Gastrocnemius medialis (tissue), 4 donors: ENCODE measurements at places on chromosomes 2 and 18. TPM values are rescaled to one million over a fixed set of nuclear protein-coding genes. Genes with fewer than 3 reads are reported as not detected.

- H3K27me3 ChIP-seq, result no peaks in the 10 kb centered on the region
- no peak overlapping the region for H3K4me3 ChIP-seq
- H3K36me3 ChIP-seq, result no peaks in the 10 kb centered on the region
- H3K4me1 ChIP-seq, result no peaks in the 10 kb centered on the region
- no peak overlapping the region for H3K27ac ChIP-seq
These were observed 25.0 kb upstream of the RNF103 start for GRCh38 chr2:86648681-86649080.

- H3K4me1 ChIP-seq, result no peaks in the 10 kb centered on the region
- no peak overlapping the region for H3K4me3 ChIP-seq
- no peak overlapping the region for H3K27ac ChIP-seq
- H3K36me3 ChIP-seq, result no peaks in the 10 kb centered on the region
These were observed 122.7 kb downstream of the VAPA start for GRCh38 chr18:10036479-10036878.

DNA sequence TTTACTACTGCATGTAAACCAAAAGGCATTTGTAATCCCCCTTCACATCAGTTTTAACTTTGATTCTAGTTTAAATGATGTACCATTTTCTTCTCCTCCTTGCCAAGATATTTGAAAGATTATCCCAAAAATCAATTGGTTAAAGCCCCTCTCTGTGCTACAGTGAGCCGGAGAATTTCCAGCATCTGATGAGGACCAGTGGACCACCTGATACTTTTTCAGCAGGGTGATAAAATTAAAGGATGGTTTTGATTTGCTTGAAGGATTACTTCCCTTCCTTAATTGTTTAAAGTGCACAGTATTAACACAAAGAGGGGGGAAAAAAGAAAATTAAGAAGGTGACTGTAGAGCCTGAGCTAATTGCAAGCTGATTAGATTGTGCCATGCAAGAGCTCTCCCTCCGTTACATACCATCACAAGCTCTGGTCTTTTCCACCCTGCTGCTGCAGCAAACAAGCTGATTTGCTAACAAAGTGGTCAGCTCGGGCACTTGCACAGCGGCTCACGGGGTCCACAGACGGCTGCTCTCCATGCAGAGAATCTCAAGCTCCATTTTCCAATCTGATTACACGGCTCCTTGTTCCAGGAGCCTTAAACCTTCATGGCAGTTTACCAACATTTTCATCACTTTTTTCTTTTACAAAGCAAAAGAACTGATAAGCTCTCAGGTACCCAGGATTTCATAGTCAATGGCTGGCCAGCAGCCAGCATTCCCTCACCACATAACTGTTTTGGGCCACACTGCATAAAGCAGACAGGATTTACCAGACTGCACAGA is 22.1 kb downstream of the FIGN start:
- no peaks in the 10 kb centered on the region for H3K4me1 ChIP-seq
- H3K36me3 ChIP-seq, result no peaks in the 10 kb centered on the region
- no peak overlapping the region for H3K27ac ChIP-seq

ALPG gene
- total RNA-seq, result not detected

- H3K4me1 ChIP-seq, result no peaks in the 10 kb centered on the region
- H3K36me3 ChIP-seq, result no peaks in the 10 kb centered on the region
- no peak overlapping the region for H3K4me3 ChIP-seq
- H3K27ac ChIP-seq, result no peak overlapping the region
- no peaks in the 10 kb centered on the region for H3K27me3 ChIP-seq
These were observed 42.7 kb upstream of the LTBP1 start for GRCh38 chr2:32904074-32904473.

DNA sequence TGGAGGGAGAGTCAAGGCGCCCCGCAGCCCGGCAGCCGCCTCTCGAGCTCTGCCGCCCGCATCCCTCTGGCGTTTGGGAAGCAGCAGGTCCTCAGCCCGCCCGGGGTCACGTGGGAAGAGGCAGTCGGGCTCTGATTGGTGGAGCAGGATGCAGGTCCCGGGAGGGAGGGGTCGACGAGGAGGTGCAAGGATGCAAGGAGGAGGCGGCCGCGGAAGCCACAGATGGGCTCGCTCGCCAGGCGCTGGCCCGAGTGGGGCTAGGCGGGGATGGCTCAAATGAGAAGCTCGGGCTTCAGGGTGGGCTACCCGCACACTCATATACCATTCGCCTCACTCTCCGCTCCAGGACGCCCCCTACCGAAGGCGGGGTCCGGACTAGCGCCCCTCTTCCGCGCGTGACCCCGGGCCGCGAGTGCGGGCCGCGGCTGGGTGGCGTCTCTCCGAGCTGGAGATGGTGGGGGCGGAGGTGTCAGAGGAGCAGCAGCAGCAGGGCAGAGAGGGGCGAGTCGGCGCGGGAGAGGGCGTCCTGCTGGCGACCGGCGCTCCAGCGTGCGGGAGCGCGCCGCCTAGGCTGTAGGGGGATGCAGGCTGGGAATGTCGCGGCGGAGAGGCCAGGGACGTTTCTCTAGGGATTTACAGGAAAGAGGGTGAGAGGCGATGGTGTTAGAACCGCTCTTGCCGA is at the start of gene TMEFF2:
TMEFF2 (minus strand) TSS at position 68 of the 682 bp plus-strand sequence. CDS start 409 bp downstream, outside the sequence.
- peak within 1 kb of the TSS; percentile 67 for H3K4me3 ChIP-seq
- no peak within 1 kb of the TSS for H3K27ac ChIP-seq
- peaks cover 14% of the 10 kb centered on the region for H3K4me1 ChIP-seq
- peak; percentile 16 for DNase-seq

GRCh38 chr2:16756831-16757644 is 91.4 kb upstream of the CYRIA start:
- H3K36me3 ChIP-seq, result no peaks in the 10 kb centered on the region
- DNase-seq, result peak; percentile 54
- no peaks in the 10 kb centered on the region for H3K27me3 ChIP-seq
- H3K27ac ChIP-seq, result no peak overlapping the region

KYNU gene
- 2.0 TPM for total RNA-seq

- no peaks in the 10 kb centered on the region for H3K27me3 ChIP-seq
- H3K4me3 ChIP-seq, result peak overlapping the region; percentile 84
- no peaks in the 10 kb centered on the region for H3K36me3 ChIP-seq
- peak; percentile 26 for DNase-seq
- H3K27ac ChIP-seq, result peak overlapping the region; percentile 93
- H3K4me1 ChIP-seq, result peaks cover 23% of the 10 kb centered on the region
These were observed 945 bp downstream of the HAT1 start for GRCh38 chr2:171923206-171923605.

- no peak overlapping the region for H3K4me3 ChIP-seq
- no peaks in the 10 kb centered on the region for H3K4me1 ChIP-seq
- H3K36me3 ChIP-seq, result no peaks in the 10 kb centered on the region
- DNase-seq, result no peak
- H3K27ac ChIP-seq, result no peak overlapping the region
These were observed 190.3 kb downstream of the RBM43 start for GRCh38 chr2:151071382-151071781.

NOTO gene
- not detected for total RNA-seq

- DNase-seq, result no peak
- peaks cover 33% of the 10 kb centered on the region for H3K4me1 ChIP-seq
- no peaks in the 10 kb centered on the region for H3K36me3 ChIP-seq
These were observed 13.4 kb upstream of the ADGRF3 start for GRCh38 chr2:26359886-26360473.

DNA sequence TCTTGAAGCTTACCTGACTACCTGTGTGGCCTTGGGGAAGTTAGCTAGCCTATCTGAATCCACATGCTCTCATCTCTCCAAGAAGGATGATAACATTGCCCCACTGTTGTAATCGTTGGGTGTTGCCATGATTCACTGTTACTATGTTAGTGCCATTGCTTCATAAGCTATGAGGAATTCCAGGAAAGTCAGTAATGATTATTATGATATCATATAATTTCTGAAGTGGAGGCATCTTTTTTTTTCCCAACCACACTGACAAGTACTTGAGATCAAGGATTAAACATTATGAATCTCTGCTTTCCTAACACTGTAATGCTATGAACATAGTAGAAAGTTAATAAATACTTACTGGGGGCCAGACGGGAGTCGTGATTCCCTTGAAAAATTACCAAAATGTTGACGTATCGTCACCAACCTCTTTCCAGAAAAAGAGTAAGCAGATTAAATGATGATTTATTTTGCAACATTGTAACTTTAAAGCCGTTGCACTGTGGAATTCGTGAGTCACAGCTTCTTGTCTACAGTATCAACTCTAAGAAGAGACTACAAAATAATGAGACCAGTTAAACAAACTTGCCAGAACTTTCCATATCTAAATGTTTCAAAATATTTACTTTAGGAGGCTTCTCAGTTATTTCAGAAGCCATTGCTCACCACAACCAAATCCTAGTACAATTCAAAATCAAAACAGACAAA is 459.9 kb downstream of the PIK3C3 start:
- no peaks in the 10 kb centered on the region for H3K27me3 ChIP-seq
- DNase-seq, result no peak
- H3K27ac ChIP-seq, result no peak overlapping the region
- H3K36me3 ChIP-seq, result no peaks in the 10 kb centered on the region
- no peaks in the 10 kb centered on the region for H3K4me1 ChIP-seq
- H3K4me3 ChIP-seq, result no peak overlapping the region

GRCh38 chr2:16409006-16409390 is 256.6 kb downstream of the CYRIA start:
- no peak for DNase-seq
- no peak overlapping the region for H3K4me3 ChIP-seq
- no peaks in the 10 kb centered on the region for H3K36me3 ChIP-seq

DNA sequence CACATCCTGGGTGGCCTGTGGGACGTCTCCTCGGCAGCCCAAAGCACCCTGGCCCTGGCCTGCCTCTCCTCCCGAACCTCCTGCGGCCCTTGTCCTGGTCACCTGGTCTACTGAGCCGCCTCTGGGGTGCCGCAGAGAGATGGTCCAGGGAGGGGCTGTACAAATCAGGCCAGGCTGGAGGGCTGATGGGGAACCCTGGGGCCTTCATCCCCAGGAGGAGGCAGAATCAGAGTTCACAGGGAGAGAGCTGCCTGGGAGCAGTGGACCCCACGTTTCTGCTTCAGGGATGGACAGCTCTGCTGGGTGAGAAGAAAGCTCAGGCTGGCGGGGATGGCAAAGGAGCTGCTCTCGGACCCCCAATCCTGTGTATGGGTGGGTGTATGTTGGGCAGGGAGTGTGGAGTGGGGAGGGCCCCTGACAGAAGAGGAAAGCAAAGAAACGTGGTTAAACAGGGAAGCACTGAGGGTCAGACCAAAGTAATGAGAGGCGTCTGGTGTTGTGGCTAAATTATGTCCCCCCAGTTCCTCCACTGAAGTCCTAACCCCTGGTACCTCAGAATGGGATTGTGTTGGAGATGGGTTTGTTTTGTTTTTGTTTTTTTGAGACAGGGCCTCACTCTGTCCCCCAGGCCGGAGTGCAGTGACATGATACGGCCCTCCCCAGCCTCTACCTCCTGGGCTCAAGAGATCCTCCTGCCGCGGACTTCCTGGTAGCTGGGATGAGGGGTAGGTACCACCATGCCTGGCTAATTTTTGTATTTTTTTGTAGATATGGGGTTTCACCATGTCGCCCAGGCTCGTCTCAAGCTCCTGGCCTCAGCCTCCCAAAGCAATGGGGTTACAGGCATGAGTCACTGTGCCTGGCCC is 73.4 kb upstream of the SMAD7 start:
- no peaks in the 10 kb centered on the region for H3K4me1 ChIP-seq
- no peaks in the 10 kb centered on the region for H3K27me3 ChIP-seq
- no peak overlapping the region for H3K4me3 ChIP-seq
- no peaks in the 10 kb centered on the region for H3K36me3 ChIP-seq

GRCh38 chr2:1041012-1041805 is 90.6 kb downstream of the SNTG2 start:
- no peak overlapping the region for H3K4me3 ChIP-seq
- no peak overlapping the region for H3K27ac ChIP-seq
- DNase-seq, result no peak
- no peaks in the 10 kb centered on the region for H3K4me1 ChIP-seq
- H3K27me3 ChIP-seq, result no peaks in the 10 kb centered on the region
- no peaks in the 10 kb centered on the region for H3K36me3 ChIP-seq

- no peaks in the 10 kb centered on the region for H3K4me1 ChIP-seq
- DNase-seq, result no peak
- H3K27me3 ChIP-seq, result no peaks in the 10 kb centered on the region
- H3K36me3 ChIP-seq, result no peaks in the 10 kb centered on the region
- no peak overlapping the region for H3K27ac ChIP-seq
- no peak overlapping the region for H3K4me3 ChIP-seq
These were observed 208.9 kb upstream of the CNTNAP5 start for GRCh38 chr2:123816203-123816602.

DNA sequence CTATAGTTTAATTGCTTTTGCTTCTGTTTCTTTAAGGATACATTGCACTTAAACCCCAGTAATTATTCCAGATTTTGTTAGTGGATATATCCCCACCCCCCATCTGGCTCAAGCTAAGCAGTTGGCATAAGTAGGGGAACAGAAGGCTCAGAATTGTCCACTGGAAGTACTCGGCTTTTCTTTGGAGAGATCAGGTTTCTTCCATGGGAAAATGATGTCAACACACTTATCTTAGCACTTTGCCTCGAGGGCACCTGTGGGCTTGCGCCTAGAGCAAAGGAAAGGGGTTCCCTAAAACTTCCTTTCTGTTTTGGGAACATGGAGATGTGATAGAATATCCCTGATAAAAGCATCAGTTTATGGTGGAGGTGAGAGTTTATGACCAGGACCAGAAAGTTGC is 130.6 kb downstream of the FMNL2 start:
- H3K27me3 ChIP-seq, result no peaks in the 10 kb centered on the region
- H3K36me3 ChIP-seq, result no peaks in the 10 kb centered on the region
- peak; percentile 66 for DNase-seq
- peaks cover 80% of the 10 kb centered on the region for H3K4me1 ChIP-seq
- H3K4me3 ChIP-seq, result peak overlapping the region; percentile 6

BOLL gene
- total RNA-seq, result 8.1 TPM

DNA sequence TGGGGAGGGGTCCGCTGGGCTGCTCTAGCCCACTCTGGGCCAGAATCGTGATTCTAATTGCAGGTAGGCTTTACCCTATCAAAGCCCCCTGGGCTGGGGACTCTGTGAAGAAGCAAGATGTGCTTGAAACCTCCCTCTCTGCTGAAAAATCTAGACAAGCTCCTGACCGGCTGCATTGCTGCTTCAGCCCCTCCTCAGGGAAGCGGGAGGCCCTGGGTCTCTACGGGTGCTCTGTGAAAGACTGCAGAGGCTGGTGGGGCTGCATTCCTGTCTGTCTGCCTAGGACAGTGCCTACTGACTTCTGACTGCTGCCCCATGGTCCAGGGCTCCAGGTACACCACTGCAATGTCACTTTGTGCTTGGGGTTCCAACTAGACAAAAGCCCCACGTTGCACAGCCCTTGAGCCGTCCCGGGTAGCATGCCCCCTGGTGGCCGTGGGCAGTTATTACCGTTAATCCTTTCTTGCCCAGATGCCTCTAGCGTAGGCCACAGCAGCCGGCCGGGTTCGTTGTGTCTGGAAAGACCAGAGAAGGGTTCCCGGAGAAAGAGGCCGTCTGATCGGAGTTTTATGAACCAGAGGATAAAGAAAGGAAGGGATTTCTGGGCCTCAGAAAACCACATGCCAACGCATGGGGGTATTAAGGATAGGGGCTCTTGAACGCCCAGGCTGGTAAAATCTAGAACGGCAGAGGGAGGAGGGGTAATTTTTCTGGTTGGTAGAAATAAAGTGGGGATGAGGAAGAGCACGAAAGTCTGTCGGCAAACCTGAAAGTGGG is 15.9 kb upstream of the C1QL2 start:
- H3K27ac ChIP-seq, result no peak overlapping the region
- no peaks in the 10 kb centered on the region for H3K4me1 ChIP-seq
- H3K27me3 ChIP-seq, result no peaks in the 10 kb centered on the region
- no peak overlapping the region for H3K4me3 ChIP-seq
- DNase-seq, result no peak

- no peaks in the 10 kb centered on the region for H3K36me3 ChIP-seq
- H3K4me3 ChIP-seq, result no peak overlapping the region
- H3K27ac ChIP-seq, result no peak overlapping the region
- DNase-seq, result no peak
These were observed 251.4 kb upstream of the UBE2E3 start for GRCh38 chr2:180728928-180729559.

MAP3K19 gene
- not detected for total RNA-seq

- peaks cover 9% of the 10 kb centered on the region for H3K4me1 ChIP-seq
- H3K27me3 ChIP-seq, result no peaks in the 10 kb centered on the region
- no peak overlapping the region for H3K27ac ChIP-seq
- DNase-seq, result no peak
- H3K4me3 ChIP-seq, result no peak overlapping the region
These were observed 209.6 kb downstream of the SLC8A1 start for GRCh38 chr2:40242315-40242714.

C2orf78 gene
- total RNA-seq, result not detected
